PC-9 (cell line): ENCODE measurements at places on chromosomes 3 and 15. TPM values are rescaled to one million over a fixed set of nuclear protein-coding genes. Genes with fewer than 3 reads are reported as not detected.

Gene HSPBAP1
- 8.9 and 10.9 TPM in 2 replicates for total RNA-seq

Gene DOCK3
- 15.2 and 16.9 TPM in 2 replicates for total RNA-seq

Gene FBXO40
- not detected in 2 replicates for total RNA-seq

Gene C2CD4A
- total RNA-seq = 0.09 TPM in 1 of 2 replicates, not detected in the other

Gene SERPINI2
- total RNA-seq = not detected in 2 replicates

GRCh38 chr3:161781381-161781780 is 284.8 kb downstream of the OTOL1 start:
- no peaks in the 10 kb centered on the region for H3K36me3 ChIP-seq
- no peaks in the 10 kb centered on the region for H3K27me3 ChIP-seq

GRCh38 chr3:179589143-179589542 is 15.3 kb downstream of the MRPL47 start:
- peaks cover 44% of the 10 kb centered on the region for H3K36me3 ChIP-seq
- H3K27ac ChIP-seq = no peak overlapping the region
- DNase-seq = no peak
- H3K4me1 ChIP-seq = no peaks in the 10 kb centered on the region
- H3K27me3 ChIP-seq = no peaks in the 10 kb centered on the region

GRCh38 chr3:67384016-67384415 is 270.4 kb downstream of the SUCLG2 start:
- H3K27ac ChIP-seq = no peak overlapping the region
- H3K4me1 ChIP-seq = no peaks in the 10 kb centered on the region
- no peaks in the 10 kb centered on the region for H3K36me3 ChIP-seq
- no peak overlapping the region for H3K4me3 ChIP-seq

DNA sequence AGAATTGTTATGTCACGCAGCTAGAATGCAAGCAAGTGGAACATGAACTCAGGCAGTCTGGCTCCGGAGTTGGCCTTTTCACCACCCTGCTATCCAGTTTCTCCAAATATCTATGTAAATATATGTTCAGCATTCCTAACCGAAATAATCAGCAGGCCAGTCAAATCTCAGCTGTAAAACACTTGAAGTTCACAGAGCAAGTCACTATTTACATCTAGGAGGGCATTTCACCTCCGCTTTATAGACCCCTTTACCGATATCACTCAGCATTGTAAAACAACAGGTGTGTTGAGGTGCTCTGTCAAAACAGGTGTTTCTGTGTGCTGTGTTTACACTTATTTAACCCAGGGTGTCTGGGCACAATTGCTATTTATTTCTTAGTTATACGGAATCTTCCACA is 12.2 kb upstream of the HES1 start:
- H3K27me3 ChIP-seq = no peaks in the 10 kb centered on the region
- H3K4me1 ChIP-seq = peaks cover 34% of the 10 kb centered on the region
- no peak overlapping the region for H3K4me3 ChIP-seq
- H3K36me3 ChIP-seq = no peaks in the 10 kb centered on the region
- H3K27ac ChIP-seq = no peak overlapping the region

- H3K27me3 ChIP-seq = no peaks in the 10 kb centered on the region
- H3K36me3 ChIP-seq = no peaks in the 10 kb centered on the region
These were observed 8.6 kb downstream of the ZIC1 start for GRCh38 chr3:147417551-147418295.

DNA sequence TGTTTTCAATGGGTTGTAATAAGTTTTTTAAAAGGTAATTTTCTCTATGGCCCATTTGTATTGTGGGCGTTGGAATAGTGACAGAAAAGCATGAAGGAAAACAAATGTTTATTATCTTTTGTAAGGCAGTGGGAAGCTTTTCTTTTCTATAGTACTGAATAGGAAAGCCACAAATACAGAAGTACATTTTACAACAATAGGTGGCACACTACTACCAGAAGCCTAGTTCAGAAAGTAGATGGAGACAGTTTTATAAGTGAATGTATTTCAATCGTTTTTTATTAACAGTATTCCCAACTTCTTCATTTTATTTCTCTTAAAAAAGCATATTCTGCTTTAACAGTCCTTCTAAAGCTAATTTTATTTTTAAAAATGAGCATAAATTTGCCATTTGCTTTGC is 296.7 kb downstream of the PTPRG start:
- H3K27ac ChIP-seq = no peak overlapping the region
- no peaks in the 10 kb centered on the region for H3K36me3 ChIP-seq
- no peaks in the 10 kb centered on the region for H3K27me3 ChIP-seq
- H3K4me1 ChIP-seq = 0 out of 2 replicates have a peak, but pooled peaks cover under 1% of the 10 kb centered on the region

GRCh38 chr3:178313716-178314115 is 222.5 kb upstream of the KCNMB2 start:
- H3K36me3 ChIP-seq = no peaks in the 10 kb centered on the region
- DNase-seq = no peak
- no peak overlapping the region for H3K27ac ChIP-seq
- no peaks in the 10 kb centered on the region for H3K4me1 ChIP-seq
- no peaks in the 10 kb centered on the region for H3K27me3 ChIP-seq
